NCI-H2171 (cell line): ENCODE measurements at places on chromosomes 7 and 10.

- no peak for DNase-seq
Observed at GRCh38 chr10:63699785-63700613, 178.8 kb downstream of the REEP3 start.

DNA sequence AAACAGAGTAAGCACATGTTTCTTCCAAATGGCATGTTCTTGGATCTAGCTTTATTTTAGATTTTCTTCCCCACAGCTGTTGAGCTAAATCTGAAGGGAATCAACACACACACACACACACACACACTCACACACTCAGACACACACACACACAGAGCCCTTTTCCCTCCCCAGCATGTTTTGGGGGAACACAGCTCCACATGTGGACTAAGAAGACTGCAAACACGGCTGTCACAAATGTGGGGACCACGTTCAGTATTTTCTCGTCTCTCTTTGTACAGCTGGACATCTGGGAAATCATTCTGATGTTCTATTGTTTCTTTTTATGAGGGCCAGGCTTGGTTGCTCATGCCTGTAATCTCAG is 116.3 kb downstream of the ABLIM1 start:
- no peak for DNase-seq

- DNase-seq, result no peak
Observed at GRCh38 chr10:58661336-58661735, 148.7 kb downstream of the BICC1 start.

DNA sequence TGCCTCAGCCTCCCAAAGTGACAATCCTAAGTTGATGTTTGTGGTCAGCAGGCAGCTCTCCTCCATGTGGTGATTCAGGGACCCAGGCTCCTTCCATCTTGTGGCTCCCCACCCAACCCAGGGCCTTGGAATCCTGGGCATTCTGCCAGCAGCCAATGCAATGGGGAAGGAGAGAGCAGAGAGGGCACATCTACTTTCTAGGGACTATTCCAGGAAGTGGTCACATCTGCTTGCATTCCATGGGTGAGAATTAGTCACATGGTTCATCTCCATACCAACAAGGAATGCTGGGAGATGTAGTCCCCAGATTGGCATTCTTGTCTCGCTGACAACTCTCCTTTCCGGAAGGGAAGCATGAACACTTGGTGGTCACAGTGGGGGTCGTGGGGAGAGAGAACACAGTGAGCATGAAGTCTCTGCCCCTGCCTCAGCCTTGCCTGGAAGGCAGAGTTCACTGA is 9.9 kb upstream of the SRRM3 start:
- DNase-seq, result peak; percentile 25

DNA sequence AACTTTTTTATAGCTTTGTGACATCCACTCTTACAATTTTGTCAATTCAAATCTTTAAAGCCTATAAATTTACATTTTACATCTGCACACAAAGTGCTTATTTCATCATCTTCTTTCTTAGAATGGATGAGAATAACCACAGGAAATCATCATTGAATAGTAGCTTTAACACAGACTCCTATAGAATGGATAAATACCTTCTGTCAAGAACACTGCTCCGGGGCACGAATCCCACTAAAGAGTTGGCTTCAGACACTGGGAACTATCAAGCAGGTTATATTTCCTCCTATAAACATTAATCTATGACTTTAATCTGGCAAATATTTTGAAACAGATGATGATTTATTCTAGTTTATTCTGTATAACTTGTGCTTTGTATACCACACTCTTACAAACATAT is 269.7 kb upstream of the TPK1 start:
- DNase-seq, result peak; percentile 46

GRCh38 chr10:34489973-34490745 is 324.9 kb downstream of the PARD3 start:
- DNase-seq, result no peak

- no peak for DNase-seq
Observed at GRCh38 chr10:91418416-91418815, 8.3 kb downstream of the HECTD2 start.

DNA sequence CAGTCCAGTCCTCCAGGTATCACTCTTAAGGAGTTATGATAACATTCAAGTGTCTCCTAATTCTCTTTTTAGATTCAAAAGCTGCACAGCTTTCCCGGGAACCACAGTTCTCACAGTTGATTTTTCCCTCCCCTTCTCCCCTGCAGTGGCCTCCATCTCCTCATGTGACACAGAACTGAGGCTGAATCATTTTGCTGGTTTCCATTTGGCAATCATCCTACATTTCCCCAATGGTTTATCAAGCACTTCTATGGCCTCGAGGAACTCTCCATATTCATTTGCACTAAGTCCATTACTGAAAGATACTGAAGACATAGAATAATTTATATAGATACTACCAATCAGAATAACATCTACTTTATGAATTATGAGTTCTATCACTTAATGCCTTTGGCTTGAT is 484.9 kb downstream of the GPAM start:
- DNase-seq, result no peak

- DNase-seq, result no peak
Observed at GRCh38 chr10:91907914-91908336, 1.4 kb downstream of the FGFBP3 start.

GRCh38 chr10:113959383-113959760 is 84.3 kb upstream of the ADRB1 start:
- no peak for DNase-seq

- DNase-seq, result no peak
Observed at GRCh38 chr7:20786049-20786412, 655 bp downstream of the SP8 start.

DNA sequence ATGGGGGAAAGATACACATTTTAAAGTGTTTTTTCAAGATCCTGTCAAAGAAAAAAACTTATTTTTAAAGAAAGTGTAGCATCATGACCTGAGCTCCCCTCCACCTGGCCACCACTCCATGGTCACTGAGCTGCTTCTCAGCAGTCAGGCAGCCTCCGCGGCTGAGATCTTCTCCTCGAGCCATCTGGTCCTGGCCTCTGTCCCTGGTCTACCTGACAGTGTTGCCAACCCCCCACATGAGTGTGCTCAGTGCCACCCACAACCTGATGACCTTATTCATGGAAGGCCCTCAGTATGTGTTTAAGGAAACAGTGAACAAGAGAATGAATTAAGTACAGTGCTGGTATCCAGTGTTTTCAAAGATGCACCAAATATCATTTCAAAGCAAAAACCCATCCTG is 694.5 kb upstream of the NRP1 start:
- DNase-seq, result no peak

- no peak for DNase-seq
Observed at GRCh38 chr7:71630516-71630915, 498.6 kb downstream of the GALNT17 start.

DNA sequence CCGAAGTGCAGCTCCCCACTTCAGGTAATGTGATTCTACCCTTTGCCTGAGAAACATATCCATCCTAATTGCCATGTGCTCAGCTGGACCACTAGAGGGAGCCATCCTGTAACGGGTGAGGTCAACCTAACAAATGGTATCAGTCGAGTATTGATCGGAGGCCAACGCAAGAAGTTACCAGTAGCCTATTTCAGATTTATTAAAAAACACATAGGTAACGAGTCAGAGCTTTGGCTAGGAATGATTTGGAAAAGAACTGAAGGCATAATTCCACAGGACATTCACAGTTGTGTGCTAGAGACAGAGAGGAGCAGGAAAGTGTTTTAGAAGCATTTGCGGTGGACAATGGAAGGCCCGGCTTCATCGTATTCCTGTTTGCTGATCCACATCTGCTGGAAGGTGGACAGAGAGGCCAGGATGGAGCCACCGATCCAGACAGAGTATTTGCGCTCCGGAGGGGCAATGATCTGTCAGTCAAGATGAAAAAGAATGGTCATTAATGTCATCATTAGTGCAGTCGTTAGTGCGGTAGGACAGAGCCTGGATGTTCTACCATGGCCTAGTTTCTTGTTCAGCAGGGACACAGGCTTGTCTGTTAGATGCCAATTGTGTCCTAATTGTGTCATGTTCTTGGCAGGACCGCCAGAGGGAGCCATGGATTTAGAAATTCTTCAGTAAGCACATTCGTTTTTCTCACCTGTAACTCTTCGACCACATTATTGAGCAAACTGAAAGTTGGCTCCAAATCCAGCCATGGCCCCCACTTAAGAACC is 17.5 kb downstream of the ACTA2 start:
- DNase-seq, result no peak

GRCh38 chr7:127717502-127718339 is 65.7 kb downstream of the SND1 start:
- DNase-seq, result no peak
